ENCODE measurements at places on chromosomes 3 and 15. TPM values are rescaled to one million over a fixed set of nuclear protein-coding genes. Genes with fewer than 3 reads are reported as not detected.

GRCh38 chr15:42727750-42728381, 9.1 kb downstream of the CDAN1 start:
- DNase-seq = no peak

The NR2E3 gene
- 0.77 TPM for polyA plus RNA-seq

DNA sequence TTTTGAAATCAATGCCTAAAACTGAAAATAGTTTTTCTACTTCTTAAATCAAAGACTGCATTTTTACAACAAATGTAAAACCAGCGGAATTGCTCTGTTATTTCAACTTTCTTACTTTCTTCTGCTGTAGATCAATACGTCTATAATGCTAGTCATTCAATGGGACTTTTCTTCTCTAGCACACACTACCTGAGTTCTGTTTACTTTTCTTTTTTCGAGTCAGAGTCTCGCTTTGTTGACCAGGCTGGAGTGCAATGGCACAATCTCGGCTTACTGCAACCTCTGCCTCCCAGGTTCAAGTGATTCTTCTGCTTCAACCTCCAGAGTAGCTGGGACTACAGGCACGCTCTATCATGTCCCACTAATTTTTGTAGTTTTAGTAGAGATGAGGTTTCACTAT, 40.7 kb upstream of the KIF23 start:
- no peak for DNase-seq

DNA sequence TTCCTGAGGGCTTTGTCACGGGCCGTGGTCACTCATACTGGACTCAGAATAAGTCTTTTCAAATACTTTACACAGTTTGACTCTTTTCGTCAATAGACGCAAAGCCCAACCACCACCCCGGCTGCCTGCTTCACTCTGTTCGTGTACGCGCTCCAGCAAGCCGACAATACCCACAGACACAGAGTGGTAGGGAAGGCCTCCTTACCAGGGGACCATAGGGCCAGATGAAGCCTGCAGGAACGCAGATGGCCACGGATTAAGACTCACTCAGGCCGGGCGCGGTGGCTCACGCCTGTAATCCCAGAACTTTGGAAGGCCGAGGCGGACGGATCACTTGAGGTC, 29.7 kb downstream of the EFCAB12 start:
- DNase-seq = peak; percentile 27

- DNase-seq = no peak
Measured at GRCh38 chr15:50628421-50628820, 58.2 kb downstream of the TRPM7 start.

DNA sequence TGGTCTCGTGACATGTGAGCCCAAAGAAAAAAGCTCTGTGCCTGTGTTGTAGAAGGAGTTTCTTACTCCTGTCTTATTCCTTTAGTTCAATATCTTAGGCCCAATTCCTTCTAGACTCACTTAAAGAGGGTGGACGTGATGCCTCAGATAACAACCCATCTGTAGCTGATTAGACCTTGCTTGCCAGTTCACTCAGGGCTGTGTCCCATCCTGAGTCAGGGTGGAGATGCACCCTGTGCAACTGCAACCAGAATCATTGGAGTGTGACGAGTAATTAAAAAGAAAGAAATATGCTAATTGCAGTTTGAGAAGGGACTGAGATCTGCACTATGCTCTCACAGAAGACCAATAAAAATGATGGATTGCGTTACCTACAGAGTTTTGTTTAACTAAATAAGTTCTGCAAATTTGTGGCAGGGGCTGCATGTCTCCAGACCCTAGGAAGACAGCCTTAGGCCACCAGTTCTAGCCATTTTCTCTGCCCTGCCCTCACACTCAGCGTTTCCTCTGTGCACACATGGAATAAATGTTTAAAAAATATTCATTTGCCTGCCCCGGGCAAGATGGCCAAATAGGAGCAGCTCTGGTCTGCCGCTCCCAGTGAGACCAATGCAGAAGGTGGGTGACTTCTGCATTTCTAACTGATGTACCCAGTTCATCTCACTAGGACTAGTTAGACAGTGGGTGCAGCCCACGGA, 83.0 kb downstream of the MOBP start:
- DNase-seq = no peak

GRCh38 chr15:66153549-66154415, 99.8 kb downstream of the MEGF11 start:
- no peak for DNase-seq

- no peak for DNase-seq
Measured at GRCh38 chr3:63830526-63830925, 11.4 kb downstream of the C3orf49 start.

The RBPMS2 gene
- polyA plus RNA-seq = 2.6 TPM

GRCh38 chr3:5057272-5057671, 64.8 kb upstream of the ARL8B start:
- DNase-seq = no peak

All from adrenal gland (tissue), 19 donors.